Ascending aorta (tissue), 2 donors: ENCODE measurements at places on chromosomes 6 and 20. TPM values are rescaled to one million over a fixed set of nuclear protein-coding genes. Genes with fewer than 3 reads are reported as not detected.

DNA sequence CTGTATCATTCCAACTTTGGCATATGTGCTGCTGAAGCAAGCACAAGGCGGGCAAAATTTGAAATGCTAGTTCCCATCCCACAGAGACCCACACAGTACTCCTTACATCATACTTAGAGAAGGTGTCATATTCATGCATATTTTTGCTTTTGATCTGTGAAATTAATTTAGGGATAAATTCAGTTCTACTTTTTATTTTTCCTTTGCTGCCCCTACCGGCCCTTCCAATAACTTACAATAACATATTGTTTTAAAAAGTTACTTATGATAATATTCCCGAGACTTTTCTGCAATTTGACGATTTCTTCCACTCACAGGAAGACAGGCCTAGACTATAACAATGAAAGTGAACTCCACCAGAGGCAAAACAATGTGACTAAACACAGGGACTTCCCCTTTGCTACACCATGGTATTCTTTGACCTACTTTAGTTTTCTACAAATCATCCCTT lies 35.0 kb downstream of the SESN1 start:
- peaks cover 2% of the 10 kb centered on the region for H3K4me1 ChIP-seq
- no peaks in the 10 kb centered on the region for H3K36me3 ChIP-seq
- no peaks in the 10 kb centered on the region for H3K27me3 ChIP-seq
- no peak overlapping the region for H3K4me3 ChIP-seq
- H3K27ac ChIP-seq: no peak overlapping the region
- no peak for DNase-seq

GRCh38 chr6:44265007-44265721 lies at the start of gene NFKBIE:
TSS of gene NFKBIE (minus strand) at chr6:44265551. CDS start at chr6:44265346, 205 bp downstream.
- H3K36me3 ChIP-seq: peaks cover under 1% of the 10 kb centered on the region
- H3K4me3 ChIP-seq: peak within 1 kb of the TSS; percentile 69
- peaks cover 2% of the 10 kb centered on the region for H3K27me3 ChIP-seq
- H3K4me1 ChIP-seq: peaks cover 15% of the 10 kb centered on the region

- H3K4me3 ChIP-seq: peak overlapping the region; percentile 83
- H3K27me3 ChIP-seq: no peaks in the 10 kb centered on the region
- peak overlapping the region; percentile 93 for H3K27ac ChIP-seq
- H3K36me3 ChIP-seq: no peaks in the 10 kb centered on the region
- H3K4me1 ChIP-seq: peaks cover 10% of the 10 kb centered on the region
These were observed 710 bp downstream of the BTBD9 start for GRCh38 chr6:38638941-38639497.

DNA sequence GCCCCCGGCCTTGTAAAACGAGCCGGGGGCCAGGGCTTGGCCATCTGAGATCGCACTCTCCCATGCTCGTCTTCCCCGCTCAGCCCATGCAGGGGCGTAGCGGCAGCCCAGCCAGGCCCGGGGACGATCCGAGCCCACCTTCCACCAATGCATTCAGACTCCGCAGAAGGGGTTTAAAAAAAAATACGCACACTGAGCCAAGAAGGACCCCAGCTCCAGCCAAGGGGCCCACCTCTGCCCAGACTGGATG lies 320 bp downstream of the GSTA4 start:
- DNase-seq: peak; percentile 70
- no peaks in the 10 kb centered on the region for H3K4me1 ChIP-seq
- H3K27ac ChIP-seq: peak overlapping the region; percentile 94
- H3K4me3 ChIP-seq: peak overlapping the region; percentile 95
- H3K27me3 ChIP-seq: no peaks in the 10 kb centered on the region

DNA sequence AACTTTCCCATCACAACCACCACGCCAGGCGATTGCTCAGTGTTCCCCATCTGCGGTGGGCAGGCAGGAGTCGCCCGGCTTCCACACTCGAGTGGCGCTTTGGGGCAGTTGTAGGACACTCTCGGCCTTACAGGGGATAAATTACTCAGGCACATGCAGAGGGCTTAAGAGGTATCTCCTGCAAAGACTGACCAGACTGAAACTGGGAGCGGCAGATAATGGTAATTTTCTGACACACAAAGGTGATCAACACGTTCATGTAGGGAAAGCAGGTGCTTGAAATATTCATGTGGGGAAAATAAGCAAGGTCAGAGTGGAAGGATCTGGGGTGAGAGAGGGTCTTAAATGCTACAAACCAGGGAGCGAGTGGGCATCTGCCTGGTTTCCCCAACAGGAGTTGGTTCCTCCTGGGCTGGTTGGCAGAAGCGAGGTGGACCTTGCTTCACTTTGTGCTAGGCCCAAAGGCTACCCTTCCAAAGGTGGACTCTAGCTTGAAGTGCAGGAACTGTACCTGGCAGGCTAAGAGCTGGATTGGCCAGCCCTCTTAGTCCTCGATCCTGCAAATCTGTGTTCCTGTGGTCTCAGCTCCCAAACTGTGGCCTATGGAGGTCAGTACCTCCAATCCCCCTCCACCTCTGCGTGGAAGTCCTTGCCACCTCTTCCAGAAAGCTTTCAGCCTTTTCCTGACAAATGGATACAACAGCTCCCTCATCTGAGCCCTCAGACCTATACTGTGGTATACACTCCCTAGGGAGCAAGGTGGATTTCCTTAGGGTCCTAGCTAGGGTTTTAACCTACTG lies 16.7 kb downstream of the PLAGL2 start:
- H3K36me3 ChIP-seq: peaks cover 4% of the 10 kb centered on the region
- H3K27ac ChIP-seq: peak overlapping the region; percentile 78
- peak overlapping the region; percentile 82 for H3K4me3 ChIP-seq
- no peak for DNase-seq

- peaks cover 6% of the 10 kb centered on the region for H3K4me1 ChIP-seq
- no peaks in the 10 kb centered on the region for H3K36me3 ChIP-seq
- no peak overlapping the region for H3K27ac ChIP-seq
- DNase-seq: no peak
- H3K27me3 ChIP-seq: no peaks in the 10 kb centered on the region
These were observed 106.4 kb downstream of the GMPR start for GRCh38 chr6:16344756-16345155.

GRCh38 chr6:100338090-100338489 lies 126.6 kb downstream of the SIM1 start:
- H3K27me3 ChIP-seq: no peaks in the 10 kb centered on the region
- no peaks in the 10 kb centered on the region for H3K4me1 ChIP-seq
- DNase-seq: no peak
- no peak overlapping the region for H3K27ac ChIP-seq

DNA sequence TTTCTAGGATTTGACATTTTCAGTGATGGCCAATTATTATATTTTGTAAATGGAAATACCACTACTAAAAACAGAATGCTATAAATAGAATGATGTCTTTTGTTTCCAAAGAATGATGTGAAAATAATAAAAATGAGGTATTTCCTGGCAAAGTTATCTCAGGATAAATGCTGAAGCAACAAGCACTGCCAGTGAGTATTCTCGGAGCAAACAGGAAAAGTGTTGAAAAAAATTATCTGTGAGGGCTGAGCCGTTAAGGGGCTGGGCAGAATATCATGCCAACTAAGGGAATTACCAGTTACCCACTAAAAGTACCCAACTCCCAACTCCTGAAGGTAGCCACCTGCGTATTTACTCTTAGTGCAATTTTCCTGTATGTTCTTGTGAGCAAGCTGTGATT lies 23.6 kb upstream of the SCAF8 start:
- H3K27ac ChIP-seq: no peak overlapping the region
- no peaks in the 10 kb centered on the region for H3K36me3 ChIP-seq
- no peak overlapping the region for H3K4me3 ChIP-seq
- no peaks in the 10 kb centered on the region for H3K27me3 ChIP-seq
- DNase-seq: no peak

DNA sequence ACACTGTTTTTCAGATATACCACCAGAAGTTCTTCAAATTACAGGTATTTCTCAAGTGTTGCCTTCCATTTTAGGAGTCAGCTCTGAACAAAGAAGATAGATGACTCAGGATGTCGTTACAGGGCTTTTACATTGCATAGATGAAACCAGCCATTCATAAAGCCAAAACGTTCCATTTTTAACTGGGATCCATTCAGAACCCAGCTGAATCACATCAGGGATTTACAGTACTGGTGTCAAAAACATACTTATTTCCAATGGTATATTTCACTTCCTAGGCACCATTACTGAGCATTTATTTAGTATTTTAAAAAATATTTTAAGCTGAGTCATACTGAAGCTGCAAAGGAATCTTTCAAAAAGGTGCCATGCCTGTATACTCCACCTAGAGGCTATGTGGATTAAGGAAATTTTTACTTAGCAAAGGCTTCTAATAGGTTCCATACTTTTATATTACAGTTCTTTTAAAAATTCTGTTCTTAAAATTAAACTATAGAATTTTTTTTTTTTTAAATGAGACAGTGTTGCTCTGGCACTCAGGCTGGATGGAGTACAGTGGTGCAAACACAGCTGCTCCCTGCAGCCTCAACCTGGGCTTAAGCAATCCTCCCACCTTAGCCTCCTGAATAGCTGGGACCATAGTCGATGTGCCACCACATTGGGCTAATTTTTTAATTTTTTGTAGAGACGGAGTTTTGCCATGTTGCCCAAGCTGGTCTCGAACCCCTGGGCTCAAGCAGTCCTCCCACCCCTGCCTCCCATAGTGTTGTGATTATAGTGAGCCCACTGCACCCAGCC lies 2.6 kb downstream of the ASF1A start:
- peaks cover 5% of the 10 kb centered on the region for H3K36me3 ChIP-seq
- no peak overlapping the region for H3K4me3 ChIP-seq
- H3K27me3 ChIP-seq: no peaks in the 10 kb centered on the region
- no peak for DNase-seq
- peaks cover 15% of the 10 kb centered on the region for H3K4me1 ChIP-seq

DNA sequence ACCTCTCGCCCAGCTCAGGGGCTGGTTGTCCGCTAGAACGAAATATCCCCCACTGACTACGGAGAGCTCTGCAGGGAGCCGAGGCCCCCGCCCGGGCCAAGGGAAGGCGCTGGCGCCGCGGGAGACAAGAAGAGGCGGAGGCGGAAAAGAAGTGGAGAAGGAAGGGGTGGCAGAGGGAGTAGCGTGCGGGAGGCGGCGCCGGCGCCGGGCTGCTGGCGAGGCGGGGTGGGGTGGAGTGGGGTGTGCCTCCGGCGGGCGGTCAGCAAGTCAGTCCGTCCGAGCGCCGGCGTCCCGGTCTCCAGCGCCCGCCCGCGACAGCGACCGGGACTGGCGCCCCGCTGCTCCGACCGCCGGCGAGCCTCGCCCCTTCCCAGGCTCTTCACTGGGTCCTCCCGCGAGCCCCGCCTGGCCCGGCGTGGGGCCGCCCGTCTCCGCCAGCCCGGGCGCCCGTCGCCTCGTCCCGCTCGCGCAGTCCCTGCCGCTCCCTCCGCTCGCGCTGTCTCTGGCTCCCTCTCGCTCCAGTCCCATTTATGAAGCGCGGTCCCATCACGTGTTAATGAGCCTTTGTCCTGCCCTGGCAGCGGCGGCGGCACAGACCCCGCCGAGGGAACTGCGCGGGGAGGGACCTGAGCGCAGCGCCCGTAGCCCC lies at the start of gene CNR1:
Gene CNR1 (minus strand): TSS at position 504 of the 649 bp plus-strand sequence. CDS start 21,073 bp downstream, outside the sequence.
- H3K27ac ChIP-seq: no peak within 1 kb of the TSS
- peaks cover 17% of the 10 kb centered on the region for H3K27me3 ChIP-seq
- DNase-seq: no peak
- H3K36me3 ChIP-seq: no peaks in the 10 kb centered on the region
- H3K4me3 ChIP-seq: peak within 1 kb of the TSS; percentile 84

The GJE1 gene
- total RNA-seq: not detected

The SULF2 gene
- 194 TPM for total RNA-seq
